ENCODE measurements at places on chromosomes 5 and 9.

GRCh38 chr5:3862906-3863305 lies 267.3 kb downstream of the IRX1 start:
- no peak for DNase-seq

DNA sequence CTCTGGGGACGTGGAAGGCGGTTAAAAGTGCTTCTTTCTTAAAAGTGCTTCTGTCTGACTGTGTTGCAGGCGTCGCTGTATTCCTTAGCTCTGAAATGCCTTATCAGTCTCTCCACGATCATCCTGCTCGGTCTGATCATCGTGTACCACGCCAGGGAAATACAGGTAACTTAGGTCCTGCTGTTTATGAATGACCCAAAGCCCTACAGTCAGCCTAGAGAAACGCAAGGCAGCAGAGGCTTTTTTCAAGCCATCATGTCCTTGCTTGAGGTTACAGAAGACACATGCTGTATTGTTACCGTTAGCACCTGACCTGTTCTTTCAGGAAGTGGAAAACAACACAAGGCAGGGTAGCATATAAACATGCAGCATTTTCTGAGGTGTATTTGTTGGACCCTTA lies 2.0 kb downstream of the KCNN2 start:
- DNase-seq, result peak; percentile 14

- peak; percentile 59 for DNase-seq
Measured at GRCh38 chr5:149228618-149229297, 42.9 kb upstream of the AFAP1L1 start.

DNA sequence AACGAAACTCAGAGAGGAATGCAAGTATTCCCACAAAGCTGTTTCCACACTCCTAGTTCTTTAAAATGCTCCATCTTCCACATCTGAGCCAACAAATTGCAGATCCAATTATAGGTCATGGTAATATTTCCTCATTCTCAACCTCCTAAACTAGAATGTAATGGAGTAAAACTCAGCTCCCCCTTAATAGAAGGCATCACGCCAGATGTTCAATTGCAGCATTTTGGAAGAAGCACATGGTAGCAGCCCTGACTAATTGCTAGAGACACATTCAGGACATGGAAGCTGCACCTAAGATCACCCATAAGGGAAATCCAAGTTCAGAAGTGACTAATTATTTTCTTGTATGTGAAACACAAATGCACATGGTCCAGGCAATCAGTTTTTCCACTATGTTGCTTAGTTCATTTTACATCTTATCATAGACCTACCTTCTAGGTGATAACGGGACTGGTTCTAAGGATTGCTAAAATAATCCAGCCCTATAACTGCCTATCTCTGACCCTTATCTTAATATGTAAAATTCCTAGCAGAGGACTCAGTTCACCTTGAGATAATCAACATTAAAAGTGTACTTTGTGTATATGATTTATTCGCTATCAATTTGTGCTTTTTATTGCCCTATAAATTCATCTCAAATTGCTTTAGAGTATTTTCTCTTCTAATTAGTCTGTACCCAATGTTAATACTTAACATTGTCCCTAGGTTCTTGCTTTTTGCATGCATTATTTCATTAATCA lies 75.1 kb downstream of the GABRB2 start:
- no peak for DNase-seq

- no peak for DNase-seq
Measured at GRCh38 chr5:153926201-153926600, 112.5 kb downstream of the FAM114A2 start.

- DNase-seq, result peak; percentile 31
Measured at GRCh38 chr9:36725777-36726356, 153.2 kb downstream of the MELK start.

GRCh38 chr5:133367984-133368383 lies 244.4 kb downstream of the FSTL4 start:
- DNase-seq, result no peak

DNA sequence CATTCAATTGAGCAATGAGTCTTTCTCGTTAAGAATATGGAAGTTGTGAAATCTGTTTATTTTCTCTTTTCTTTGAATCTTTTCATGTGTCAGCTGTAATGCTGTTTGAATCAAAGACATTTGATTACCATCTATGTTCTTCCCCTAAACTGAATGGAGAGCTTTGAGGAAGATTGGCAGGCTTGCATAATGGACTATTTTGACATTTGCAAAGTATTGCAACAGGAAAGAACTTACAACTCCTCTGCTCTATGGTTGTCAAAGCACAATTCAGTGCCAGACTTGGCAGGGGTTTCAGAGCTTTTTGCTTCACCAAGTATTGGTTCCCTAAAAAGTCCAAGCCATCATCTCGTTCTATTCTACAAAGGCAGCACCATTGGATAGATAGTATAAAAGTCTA lies 549.0 kb upstream of the NUDT12 start:
- DNase-seq, result no peak

DNA sequence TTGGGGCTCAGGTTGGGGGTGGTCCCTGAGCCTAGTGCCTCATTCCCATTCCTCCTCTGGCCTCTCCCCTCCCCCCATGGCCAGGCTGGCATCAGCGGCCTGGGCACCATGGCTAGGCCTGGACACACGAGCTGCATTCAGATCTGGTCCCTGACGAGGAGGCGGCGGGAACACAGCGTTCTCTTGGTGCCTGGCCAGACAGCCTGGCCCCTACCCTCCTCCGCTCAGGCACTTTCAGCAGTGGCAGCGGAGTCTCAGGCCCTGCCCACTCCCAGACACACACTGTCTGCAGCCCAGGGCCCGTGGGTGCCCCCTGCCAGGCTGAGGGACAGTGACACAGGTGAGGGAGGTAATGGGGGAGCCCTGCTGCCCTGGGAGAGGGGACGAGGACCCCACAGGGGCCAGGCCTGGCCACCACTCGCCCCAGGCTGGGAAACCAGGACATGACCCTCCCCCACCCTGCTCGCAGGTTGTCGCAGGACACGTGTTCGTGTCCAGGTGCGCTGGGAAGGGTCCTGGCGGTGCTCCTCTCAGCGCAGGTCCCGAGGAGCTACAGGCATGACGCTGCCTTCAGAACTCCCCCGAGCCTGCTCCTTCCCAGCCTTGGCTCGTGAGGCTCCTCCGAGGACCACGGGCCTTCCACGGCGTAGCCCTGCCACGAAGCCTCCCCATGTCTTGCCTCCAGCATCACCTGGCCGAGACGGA lies 19.9 kb upstream of the UBAC1 start:
- no peak for DNase-seq

DNA sequence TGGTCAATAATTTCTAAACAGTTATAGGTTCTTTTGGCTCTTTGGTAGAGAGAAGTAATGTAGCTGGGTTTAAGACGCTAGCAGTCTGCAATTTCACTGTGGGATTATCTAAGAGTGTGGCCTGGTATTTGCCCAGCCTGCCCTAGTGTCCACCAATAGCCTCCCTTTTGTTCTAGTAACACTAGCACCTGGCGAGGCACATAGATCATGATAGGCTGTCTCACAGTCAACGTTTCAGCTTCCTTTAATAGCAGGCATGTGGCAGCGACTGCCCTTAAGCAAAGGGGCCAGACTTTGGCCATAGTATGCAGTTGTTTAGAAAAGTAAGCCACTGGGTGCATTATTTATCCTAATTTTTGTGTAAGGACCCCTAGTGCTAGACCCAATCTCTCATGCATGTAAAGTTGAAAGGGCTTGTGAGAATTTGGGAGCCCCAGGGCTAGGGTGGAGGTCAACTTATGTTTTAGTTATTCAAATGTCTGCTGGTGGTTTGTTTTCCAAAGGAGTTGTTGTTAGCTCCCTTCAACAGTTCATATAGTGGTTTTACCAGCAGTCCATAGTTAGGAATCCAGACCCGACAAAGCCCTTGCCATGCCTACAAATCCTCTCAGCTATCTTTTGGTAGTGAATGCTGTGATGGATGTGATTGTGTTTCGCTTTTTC lies 274.3 kb downstream of the HTR1A start:
- peak; percentile 24 for DNase-seq

DNA sequence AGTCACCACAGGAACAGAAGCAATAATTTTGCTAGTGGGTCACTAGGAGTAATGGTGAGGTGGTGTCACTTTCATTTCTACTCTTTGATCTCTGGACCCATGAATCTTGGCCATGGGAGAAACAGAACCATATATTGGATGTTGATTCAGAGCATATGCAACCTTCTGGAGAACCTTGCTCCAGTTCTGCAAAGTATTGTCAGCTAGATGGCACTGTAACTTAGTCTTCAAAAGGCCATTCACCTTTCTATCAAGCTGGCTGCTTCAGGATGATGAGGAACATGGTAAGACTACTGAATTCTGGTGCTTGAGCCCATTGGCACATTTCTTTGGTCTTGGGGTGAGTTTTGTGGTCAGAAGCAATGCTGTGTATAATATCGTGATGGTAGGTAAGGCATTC lies 129.1 kb upstream of the FBN2 start:
- DNase-seq, result peak; percentile 8

DNA sequence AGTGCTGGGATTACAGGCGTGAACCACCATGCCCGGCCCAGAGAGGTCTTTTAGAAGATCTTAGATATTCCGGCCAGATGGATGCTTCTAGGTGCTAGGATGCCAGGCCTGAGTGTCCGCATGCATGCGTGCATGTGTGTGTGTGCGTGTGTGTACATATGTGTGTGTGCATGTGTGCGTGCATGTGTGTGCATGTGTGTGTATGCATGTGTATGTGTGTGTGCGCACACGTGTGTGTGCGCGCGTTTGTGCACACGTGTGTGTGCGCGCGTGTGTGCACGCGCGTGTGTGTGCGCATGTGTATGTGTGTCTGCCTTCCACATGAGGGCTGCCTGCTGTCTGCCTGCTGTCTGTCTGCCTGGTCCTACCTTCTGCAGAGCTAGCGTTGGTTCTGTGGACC lies 88.0 kb upstream of the FCN2 start:
- DNase-seq, result no peak

DNA sequence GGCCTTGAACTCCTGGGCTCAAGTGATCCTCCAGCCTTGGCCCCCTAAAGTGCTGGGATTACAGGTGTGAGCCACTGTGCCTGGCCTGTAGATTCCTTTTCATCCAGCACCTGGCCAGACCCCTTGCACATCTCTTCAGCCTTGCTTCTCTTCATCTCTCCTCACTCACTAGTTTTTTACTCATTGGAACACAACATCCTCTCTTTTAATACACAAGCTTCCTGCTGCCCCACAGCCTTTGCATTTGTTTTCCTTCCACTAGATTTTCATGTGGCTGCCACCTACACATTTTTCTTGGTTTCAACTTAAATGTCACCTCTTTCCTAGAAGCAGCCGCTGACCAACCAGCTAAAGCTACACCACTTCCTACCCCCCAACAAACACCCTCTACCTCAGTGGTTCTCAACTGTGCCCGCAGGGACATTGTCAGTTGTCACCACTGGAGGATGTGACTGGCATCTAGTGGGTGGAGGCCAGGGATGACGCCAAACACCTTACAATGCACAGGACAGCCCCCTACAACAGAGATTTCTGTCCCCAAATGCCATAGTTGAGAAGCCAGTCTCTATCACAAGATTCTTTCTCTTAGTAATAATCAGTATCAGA lies 33.7 kb downstream of the HAVCR1 start:
- DNase-seq, result no peak

- peak; percentile 97 for DNase-seq
Measured at GRCh38 chr9:22682961-22683699, 236.5 kb downstream of the DMRTA1 start.
